ENCODE measurements at places on chromosomes 2 and 18.

- DNase-seq: peak; percentile 7
These were observed 49.8 kb downstream of the USP34 start for GRCh38 chr2:61420991-61421544.

DNA sequence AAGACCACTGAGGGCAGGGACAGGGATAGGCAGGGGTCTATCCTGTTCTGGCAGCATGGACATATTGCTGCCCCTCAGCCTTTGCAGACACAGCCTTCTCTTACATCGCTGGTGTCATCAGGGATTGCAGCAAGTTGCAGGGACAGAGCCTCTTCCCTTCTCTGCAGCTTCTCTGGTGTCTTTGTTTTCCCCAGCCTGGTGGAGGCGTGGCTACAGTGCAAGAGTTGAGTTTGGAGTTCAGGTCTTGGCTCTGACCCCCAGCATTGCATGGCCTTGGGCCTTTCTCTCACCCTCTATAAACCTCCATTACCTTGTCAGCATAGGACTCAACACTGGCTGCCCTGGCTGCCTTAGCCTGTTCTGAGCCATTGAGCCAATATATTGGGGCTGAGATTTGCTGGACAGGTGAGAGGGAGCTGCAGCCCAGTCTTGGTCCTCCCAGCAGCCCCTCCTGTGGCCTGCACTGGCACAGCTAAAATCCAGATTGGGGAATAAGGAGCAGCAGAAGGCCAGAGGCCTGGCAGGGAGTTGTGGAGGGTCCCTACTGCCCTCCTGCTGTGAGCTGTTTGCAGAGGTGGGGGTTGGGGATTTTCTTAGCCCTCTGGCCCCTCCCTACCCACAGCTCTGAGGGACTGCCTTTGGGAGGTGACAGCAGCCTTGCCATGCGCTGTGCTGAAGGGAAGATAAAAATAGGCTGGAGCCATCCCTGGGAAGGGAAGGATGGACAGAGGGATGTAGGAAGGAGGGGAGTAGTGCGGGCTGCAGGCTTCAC, 22.8 kb downstream of the EHD3 start:
- no peak for DNase-seq

GRCh38 chr18:50659091-50660003, 99.5 kb downstream of the MAPK4 start:
- DNase-seq: peak; percentile 24

GRCh38 chr18:52341103-52341432, 1.1 kb downstream of the DCC start:
- DNase-seq: no peak

- no peak for DNase-seq
These were observed 9.8 kb upstream of the IL36A start for GRCh38 chr2:112995346-112995920.

GRCh38 chr2:147634826-147635225, 210.0 kb upstream of the ACVR2A start:
- DNase-seq: no peak

DNA sequence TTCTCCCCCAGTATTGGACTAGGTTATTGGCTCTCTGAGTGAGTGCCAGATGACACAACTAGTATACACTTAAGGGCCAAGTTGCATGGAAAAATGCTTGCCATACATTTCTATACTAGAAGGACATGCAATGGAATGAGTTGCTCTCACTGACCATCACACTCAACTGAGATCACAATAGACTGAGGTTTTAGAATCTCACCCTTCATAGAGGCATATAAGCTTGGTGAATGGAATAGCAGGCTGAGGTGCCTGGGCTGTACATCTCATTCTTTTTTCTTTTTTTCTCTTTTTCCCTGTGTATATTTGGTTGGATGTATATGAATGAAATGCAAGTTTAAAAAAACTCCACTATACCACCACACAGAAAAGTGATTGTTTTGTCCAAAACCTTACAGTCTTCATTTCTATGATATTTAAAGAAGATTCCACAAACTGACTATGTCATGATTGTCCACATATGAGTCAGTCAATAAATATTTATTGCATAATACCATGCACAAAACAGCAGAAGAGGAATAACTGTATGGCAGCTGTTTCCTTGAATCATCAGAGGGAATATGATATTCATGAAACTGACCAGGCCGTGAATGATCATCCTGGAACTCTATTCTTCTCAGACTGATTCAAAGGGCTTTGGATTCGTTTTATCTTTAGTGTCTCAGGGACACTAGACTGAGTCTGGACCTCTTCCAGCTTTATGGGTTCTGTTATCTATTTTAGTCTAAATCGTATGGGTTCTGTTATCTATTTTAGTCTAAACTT, 122.6 kb upstream of the STK17B start:
- peak; percentile 39 for DNase-seq

GRCh38 chr18:8162802-8163201, 446.4 kb upstream of the RAB12 start:
- no peak for DNase-seq

DNA sequence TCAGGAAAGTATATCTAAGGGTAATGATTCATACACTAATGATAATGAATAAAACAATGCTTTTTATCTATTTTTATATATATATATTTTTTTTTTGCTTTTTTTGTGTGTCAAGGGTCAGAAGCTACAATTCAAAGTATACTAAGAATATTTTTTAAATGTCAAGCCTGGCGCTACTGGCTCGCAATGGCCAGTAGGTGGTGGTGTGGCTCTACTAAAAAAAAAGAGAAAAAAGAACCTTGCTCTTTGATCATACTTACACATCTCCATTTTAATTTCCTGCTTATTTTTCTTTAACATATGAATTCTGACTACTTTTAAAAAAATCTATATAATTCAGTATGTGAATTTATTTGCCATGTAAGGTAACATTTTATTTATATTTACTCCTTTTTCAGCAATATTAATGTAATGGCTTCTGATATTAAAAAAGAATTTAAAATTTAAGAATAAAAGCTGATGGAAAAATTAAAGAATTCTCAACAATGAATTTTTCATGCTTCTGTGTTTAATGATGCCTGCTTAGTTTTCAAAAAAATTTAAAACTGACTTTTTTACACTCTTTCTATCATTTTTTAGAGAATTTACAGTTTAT, 232.9 kb downstream of the GULP1 start:
- peak; percentile 39 for DNase-seq

DNA sequence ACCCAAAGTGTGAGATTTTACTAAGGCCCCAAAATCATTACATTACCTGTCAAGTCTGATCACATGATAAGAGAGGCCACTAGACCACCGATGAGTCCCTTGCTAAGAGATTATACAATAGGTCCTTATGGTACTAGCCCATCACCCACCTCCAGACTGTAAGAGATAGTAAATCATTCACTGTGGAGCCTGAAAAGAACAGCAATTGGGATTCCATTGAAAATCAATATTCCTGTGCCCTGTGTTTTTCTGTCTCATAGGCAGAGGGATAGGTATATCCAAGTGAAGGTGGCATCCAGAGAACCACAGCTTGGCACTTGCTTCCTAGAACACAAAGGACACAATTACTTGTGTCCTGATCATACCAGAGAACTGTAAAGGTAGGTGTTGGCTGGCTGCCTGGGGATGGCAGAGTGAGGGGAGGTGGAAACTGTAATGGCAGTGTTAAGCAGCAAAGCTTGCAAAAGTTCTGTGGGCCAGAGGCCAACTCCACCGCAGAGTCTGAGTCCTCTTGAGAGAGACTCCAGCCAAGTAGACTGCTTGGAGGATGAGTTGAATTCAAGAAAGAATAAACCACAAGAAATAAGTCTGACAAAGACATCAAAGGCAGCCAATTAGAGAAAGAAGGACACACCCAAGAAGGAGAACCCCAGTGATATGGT, 102.0 kb upstream of the PIEZO2 start:
- peak; percentile 36 for DNase-seq

DNA sequence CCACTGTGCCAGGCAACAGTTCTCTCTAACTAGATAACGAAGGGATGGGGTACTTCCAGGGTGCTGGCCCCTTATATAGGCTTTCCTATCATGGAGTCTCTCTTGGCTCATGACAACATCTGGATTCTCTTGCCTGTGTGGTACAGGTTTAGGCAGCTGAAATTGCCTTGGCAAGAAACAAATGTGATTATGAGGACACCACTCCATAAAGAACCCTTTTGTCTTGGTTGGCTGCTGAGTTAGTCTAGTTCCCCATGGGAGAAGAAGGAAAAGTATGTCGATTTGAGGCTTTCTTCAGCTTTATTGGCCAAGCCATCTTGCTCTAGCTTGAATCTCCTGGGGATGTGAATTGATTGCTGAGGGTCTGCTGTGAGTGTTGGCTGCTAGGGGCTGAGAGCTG, 76.3 kb upstream of the ZCCHC2 start:
- no peak for DNase-seq

DNA sequence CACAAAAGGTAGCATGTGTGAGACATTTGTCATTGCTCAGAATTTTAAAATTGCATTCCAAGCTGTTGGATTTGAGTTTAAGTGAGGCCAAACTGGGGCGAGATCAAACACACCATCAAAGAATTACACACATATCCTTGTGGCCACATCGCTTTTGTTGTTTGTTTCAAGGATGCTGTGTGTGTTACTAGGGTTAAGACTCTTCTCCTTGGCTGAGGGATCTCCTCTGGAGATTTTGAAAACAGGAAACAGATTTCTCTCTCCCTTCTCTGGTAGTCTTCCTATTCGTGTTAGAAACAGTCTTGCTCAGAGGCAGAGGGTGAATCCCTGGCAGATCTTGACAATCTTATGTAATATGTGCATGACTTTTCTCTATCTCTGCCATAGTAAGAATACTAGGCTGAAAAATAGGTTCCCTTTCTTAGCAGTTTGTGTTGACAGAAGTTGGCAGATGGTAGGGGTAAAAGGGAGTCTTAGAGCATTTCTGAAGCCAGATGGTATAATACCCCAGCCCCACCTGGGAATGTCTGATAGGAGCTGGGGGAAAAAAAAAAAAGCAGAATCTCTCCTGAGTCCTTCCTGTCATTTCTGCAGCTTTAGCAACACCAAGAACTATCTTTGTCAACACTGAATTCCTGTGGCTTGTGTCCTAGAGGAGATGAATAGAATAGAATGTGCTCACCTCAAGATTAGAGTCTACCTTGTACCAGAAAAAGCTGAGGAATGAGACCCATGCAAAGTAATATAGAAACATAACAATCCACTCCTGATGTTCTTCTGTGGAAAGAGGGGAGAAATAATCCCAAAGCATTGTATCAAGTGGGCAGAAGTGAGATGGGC, 101.8 kb downstream of the XRCC5 start:
- DNase-seq: peak; percentile 39

- DNase-seq: no peak
These were observed 105.0 kb downstream of the HIBCH start for GRCh38 chr2:190214426-190215194.

DNA sequence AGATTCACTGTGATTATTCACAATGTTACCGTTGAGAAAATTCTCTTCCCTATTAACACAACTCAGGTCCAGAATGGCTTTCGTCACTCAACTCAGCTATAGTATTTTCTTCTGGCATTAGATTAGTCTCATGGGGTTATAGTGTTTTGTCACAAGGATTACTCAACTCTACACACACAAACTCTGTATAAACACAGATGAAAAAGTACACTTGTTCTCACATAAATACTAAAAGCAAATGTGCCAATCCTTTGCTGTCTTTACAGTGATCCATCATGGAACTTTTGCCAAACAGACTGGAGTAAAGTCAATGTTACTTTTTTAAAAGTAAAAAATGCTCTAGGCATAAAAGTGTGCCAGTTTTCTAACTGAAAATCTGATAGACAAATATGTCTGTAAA, 267.6 kb downstream of the RBM43 start:
- DNase-seq: no peak

GRCh38 chr2:69549421-69549820, 94.1 kb downstream of the AAK1 start:
- DNase-seq: no peak

DNA sequence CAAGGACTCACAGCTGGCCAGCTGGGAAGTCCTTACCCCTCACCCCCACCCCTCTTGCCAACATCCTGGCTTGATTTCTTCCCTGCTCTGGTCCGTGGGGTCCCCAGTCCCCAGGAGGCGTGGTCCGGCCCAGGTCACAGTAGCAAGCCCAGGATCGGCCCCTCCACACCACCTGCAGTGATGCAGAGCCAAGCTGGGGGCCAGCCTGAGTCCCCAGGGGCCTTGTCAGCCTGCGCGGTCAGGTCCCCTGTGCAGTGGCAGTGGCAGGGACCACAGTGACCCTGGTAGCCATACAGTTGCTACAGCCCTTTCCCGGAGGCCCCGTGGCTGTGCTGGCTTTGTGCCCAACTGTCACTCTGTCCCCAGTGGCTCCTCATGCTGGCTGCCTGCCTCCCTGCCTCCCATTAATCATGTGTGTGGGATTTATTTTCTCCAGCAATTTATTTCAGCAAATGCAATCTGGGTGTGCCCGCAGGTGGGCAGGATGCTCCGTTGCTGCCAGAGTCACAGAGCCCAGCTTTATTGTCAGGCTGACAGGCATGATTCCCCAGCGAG, 8.8 kb upstream of the PRSS56 start:
- DNase-seq: no peak

DNA sequence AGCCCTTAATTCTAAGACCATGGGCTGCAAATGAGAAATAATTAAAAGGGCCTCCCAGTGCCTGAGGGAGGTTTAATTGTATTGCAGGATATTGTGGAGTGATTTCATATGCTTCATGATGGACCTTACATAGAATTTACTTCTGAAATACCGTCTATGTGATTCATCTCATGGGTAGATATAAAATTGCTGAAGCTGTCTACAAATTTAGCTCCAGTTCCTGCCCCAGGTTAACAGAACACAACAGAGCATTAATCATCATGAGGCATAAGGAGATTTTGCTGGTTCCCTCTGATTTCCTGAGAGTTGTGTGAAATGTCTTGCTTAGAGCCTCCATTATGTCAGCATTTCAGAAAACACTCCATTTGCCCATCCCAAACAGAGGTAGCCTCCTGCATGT, 770 bp downstream of the UPP2 start:
- no peak for DNase-seq

DNA sequence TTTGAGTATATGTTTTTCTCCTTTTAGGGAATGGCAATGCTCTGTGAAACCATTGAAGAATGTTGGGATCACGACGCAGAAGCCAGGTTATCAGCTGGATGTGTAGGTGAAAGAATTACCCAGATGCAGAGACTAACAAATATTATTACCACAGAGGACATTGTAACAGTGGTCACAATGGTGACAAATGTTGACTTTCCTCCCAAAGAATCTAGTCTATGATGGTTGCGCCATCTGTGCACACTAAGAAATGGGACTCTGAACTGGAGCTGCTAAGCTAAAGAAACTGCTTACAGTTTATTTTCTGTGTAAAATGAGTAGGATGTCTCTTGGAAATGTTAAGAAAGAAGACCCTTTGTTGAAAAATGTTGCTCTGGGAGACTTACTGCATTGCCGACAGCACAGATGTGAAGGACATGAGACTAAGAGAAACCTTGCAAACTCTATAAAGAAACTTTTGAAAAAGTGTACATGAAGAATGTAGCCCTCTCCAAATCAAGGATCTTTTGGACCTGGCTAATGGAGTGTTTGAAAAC, 82.3 kb downstream of the ACVR2A start:
- DNase-seq: no peak

DNA sequence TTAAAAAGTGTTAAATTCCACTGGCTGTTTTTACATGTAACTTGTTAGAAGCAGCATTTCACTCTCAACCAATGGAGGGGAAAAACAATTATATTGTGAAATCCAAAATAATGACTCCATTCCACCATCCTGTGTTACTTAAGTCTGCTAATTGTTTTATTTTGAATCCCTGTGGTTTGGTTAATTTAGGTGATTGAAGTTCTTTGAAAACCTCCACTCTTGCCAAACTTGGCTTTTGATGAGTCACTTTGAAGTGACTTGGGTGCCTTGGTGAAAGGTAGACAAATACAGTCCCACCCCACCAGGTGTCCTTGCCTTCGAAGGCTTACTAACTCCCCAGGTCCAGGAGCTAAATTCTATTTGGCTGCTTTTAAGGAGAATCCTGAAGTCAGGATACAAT, 1303.8 kb upstream of the NRXN1 start:
- DNase-seq: no peak
